Type B pancreatic cell (in vitro differentiated cells): ENCODE measurements at places on chromosomes 4 and X.

- no peak for DNase-seq
These were observed 101.2 kb upstream of the MYOZ2 start for GRCh38 chr4:119034276-119035008.

DNA sequence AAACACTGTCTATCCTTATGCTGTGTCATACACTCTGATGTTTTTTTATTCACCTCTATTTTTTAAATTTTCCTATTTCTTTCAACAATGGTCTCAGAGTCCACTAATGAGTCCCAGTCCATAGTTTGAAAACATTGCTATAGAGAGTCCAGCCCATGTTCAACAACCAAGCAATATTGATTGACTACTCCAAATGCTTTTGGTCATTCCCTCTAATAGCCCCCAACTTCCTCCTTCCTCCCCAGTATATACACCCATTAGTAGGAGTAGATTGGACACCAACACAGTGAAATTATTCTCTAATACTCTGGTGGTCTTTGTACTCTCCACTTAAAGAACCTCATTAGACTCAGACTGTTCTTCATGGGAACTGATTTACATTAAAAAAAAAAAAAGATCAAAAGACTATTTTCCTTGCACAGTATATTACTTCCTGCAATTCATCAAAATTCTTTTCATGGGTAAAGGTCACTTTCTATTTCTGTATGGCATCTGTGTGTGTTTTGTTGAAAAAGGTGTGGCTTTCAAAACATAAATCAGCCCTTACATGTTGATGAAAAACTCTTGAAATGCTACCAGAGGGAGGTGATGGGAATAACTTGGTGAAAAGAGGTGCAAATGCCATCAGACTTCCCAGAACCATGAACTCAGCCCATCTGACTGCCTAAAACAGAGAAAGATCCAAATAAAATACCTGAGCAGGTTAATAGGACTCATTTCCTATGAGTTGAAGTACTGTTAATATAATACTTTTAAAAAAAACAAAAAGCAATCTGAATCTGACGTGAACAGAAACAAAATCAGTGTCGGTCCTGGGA, 250.3 kb upstream of the KLF3 start:
- DNase-seq = no peak

GRCh38 chr4:76950052-76950955, 752 bp downstream of the SEPTIN11 start:
- DNase-seq = peak; percentile 77

GRCh38 chr4:95093936-95094929, 336.5 kb downstream of the BMPR1B start:
- no peak for DNase-seq

DNA sequence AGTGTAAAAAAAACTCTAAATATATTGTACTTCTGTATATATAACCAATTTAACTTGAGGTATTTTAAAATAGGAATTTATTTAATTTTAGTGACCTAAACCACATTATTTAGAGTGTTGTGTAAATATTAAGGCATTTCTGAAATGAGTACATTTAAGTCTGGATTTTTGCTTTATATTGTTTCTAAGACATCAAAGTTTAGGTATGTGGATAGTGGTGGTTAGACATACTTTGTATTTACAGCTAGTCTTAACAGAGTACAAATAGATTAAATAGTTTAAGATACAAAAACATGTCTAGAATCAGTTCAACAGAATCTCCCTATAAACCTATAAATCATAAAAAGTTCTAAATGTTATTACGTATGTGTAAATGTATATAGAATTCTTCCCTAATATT, 588.5 kb downstream of the TRIML1 start:
- DNase-seq = no peak

- no peak for DNase-seq
These were observed 6.9 kb downstream of the FGFBP1 start for GRCh38 chr4:15931451-15932210.

- no peak for DNase-seq
These were observed 24.3 kb downstream of the PSAPL1 start for GRCh38 chr4:7410446-7410845.

GRCh38 chr4:61959087-61959486, 759.0 kb downstream of the ADGRL3 start:
- no peak for DNase-seq

DNA sequence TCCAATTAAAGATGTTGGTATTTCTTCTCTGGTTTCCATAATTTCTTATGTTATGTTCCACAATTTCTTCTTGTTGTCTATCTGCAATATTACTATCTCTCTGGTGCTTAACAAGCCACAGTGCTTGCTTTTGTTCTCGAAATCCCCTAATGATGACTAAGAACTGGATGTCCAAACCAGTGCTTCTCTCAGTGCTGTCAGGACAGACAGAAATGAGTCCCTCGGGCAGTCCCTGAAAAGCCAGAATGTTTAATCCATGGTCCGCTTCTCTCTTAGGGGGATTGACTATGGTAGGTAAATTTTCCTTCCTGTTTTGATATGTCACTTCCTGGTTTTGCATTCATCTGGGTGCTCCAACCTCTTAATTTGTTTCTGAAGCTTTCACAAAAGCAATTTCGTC, 321.6 kb upstream of the PCDH10 start:
- no peak for DNase-seq

DNA sequence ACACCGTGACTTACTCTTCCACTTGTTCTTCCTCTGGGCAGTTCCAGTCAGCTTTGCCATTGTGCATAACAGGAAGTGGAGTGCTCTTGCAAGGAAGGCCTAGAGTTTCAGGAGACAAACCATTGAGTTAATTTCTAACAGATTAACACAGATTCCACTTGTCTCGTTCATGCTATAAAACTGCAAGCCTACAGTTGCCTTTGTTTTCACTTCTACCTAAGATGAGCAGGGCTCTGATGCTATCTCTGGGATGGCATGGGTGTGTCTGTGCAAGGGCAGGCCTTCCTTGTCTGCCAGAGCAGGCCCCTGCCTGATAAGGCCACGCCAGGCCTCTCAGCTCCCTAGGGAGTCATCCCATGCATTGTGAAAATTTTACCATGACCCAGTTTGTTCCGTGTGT, 67.7 kb upstream of the PGRMC2 start:
- DNase-seq = no peak

GRCh38 chr4:146124023-146124680, 51.4 kb upstream of the LSM6 start:
- no peak for DNase-seq

GRCh38 chr4:2306773-2307410, 45.0 kb upstream of the MXD4 start:
- DNase-seq = no peak

DNA sequence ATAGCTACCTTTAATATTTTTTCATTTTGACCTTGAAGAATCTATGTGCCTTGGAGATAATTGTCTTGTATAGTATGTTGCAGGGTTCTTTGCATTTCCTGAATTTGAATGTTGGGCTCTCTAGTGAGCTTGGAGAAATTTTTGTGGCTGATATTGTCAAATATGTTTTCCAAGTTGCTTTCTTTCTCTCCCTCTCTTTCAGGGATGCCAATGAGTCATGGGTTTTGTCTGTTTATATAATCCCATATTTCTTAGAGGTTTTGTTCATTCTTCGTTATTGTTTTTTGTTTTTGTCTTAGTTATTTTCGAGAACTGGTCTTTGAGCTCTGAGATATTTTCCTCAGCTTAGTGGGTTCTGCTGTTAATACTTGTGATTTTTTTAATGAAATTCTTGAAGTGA, 20.7 kb downstream of the RAB40AL start:
- no peak for DNase-seq

DNA sequence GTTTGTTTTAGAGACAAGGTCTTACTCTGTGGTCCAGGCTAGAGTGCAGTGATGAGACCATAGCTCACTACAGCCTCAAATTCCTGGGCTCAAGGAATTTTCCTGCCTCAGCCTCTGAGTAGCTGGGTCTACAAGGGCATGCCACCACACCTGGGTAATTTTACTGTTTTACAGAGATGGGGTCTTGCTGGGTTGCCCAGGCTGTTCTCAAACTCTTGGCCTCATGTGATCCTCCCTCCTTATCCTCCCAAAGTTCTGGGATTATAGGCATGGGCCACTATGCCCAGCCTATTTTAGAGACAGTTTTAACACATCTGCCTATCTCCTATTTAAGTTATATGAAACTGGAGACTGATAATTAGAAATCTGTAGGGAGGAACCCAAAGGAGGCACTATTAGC, 53.8 kb downstream of the SPRY1 start:
- DNase-seq = no peak

- DNase-seq = no peak
These were observed 42.0 kb downstream of the TEC start for GRCh38 chr4:48227662-48228061.

GRCh38 chr4:185082561-185082960, 60.5 kb upstream of the SLC25A4 start:
- DNase-seq = no peak

DNA sequence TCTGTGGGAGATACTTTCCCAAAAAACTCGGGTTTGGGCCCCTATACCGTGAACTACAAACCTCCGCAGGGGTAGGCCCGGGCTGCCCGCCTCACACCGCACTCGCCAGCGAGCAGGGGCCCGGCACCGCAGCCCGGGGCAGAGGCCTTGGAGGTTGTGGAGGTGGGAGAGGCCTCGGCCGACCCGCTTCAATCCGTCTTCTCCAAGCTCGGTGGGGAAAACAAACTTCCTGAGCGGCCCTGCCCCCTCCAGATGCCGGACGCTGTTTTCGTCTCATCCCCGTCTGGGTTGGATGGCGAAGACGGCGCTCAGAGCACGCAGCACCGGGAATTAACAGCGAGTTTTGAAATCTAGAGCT, 442 bp upstream of the MCUB start:
- no peak for DNase-seq

- DNase-seq = no peak
These were observed 298.1 kb downstream of the INPP4B start for GRCh38 chr4:142547974-142548373.

DNA sequence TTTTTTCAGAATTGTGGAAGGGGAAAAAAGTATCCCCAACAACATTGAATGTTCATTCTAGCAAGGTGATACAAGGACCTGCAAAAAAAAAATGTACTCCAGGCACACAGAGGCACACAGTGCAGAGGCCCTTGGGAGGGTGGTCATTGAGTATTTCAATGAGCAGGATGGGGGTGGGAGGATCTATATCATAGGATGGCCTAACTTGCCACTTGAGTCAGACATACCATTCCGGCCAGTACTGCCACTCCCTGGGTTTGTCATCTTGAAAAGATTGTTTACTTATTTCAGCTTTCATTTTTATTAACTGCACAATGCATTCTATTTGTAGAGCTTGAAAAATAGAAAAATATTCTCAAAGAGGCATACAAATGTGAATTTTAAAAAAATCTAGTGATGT, 18.7 kb downstream of the ZNF595 start:
- no peak for DNase-seq

- DNase-seq = no peak
These were observed 2.3 kb downstream of the HCFC1 start for GRCh38 chrX:153969125-153969903.

- no peak for DNase-seq
These were observed 79.0 kb downstream of the RTL9 start for GRCh38 chrX:110437686-110438085.

GRCh38 chr4:4574792-4575191, 32.9 kb upstream of the STX18 start:
- no peak for DNase-seq

GRCh38 chr4:186149872-186150271, 41.5 kb upstream of the CYP4V2 start:
- peak; percentile 67 for DNase-seq

DNA sequence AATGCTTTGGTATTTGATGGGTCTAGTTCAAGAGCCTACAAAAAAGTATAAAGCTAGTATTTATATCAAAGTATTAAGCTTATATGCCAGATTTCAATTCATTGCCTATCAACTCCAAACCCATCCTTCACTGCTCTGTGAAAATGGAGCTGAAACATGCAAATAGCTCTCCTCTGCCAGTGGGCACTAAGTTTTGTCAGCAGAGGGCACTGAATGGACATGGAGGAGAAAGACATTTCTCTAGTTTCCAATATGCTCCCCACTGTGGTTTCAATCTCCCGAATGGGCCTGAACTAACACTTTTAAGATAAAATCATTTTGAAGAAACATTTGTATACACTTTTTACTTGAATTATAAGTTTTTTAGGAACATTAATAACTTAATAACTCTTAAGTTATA, 12.4 kb downstream of the PPID start:
- no peak for DNase-seq

DNA sequence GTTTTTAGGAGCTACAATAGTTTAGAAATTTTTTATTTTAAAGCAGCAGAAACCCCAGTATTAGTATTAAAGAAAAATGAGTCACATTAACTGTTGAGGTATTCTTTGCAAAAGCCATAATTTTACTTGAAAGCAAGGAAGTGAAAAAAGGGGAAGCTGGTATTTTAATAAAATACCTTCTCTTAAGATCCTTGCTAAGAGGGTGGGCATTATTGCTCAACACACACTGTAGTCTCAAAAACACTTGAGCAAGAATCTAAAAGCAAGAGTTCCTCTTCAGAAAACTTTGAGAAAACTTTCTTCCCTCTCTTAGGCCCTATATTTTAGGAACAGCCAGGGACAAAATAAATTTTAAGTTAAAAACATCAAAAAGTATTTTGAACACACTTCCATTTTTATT, 259.4 kb upstream of the DIAPH2 start:
- no peak for DNase-seq

- DNase-seq = no peak
These were observed 89.1 kb downstream of the FAM13A start for GRCh38 chr4:88967883-88968331.

DNA sequence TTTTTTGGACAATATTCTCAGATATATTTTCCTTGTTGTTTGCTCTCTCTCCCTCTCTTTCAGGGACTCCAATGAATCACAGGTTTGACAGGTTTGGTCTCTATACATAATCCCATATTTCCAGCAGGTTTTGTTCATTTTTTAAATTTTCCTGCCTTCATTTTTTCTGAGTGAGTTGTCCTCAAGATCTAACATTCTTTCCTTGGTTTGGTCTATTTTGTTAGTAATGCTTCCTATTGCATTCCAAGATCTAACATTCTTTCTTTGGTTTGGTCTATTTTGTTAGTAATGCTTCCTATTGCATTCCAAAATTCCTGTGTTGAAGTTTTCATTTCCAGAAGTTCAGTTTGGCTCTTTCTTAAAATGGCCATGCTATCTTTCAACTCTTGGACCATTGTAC, 45.3 kb upstream of the ZMAT1 start:
- DNase-seq = no peak

DNA sequence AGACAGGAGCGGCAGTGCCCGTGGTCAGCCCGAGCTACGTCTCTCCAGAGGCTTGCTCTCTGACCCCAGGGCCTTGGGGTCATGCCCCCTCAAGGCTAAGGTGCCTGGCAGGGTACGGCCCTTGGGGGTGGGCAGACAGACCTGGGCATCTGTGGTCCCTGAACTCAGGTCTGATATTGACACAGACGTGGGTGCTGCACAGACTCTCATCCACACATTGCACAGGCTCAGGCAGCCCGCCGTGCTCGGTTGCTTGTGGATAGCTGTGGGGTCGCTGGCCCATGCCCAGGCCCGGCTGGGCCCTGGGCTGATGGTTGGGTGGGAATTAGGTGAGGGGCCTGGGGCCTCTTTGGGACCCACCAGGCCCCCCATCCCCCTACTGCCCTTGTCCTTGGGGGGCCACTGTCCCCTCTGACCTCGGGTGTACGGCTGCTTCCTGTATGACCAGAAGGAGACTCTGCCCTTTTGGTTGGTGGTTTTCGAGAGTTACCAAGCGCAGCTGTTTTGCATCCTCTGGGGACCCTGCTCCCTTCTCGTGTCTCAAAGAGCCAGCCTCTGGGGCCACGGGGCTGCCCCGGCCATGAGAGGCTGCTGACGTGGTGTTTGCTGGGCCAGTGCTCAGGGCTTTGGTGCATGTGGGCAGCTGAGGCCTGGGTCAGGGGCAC, 10.1 kb downstream of the FGFRL1 start:
- DNase-seq = no peak
